ENCODE measurements at places on chromosomes 5 and 9.

DNA sequence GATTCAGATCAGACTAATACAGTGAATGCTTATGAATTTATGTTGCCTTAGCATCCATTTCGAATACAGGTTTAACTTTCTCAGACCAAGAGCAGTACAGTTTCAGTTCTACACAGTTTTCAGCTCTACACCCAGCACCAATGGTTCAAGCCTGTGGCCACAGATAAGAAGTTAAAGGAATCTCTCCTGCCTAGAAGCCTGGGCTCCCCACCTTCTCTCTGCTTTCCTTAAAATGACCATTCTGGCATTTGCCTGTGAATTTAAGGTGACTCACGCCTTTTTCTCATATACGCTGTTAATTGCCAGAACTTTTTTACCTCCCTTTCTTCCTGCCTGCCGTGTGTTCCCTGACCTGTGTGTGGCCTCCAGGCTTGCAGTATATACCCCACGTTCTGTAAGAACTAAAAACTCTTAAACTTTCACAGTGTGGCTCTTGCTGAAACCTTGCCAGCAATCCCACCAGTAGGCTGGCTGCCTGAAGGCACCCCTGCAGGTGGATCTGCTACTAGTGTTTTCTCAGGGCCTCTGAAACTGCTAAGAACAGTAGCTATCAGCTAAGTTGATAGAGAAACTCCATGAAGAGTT is 692.8 kb upstream of the CDH18 start:
- DNase-seq = no peak

GRCh38 chr5:119930490-119930889 is 301.1 kb downstream of the FAM170A start:
- no peak for DNase-seq

DNA sequence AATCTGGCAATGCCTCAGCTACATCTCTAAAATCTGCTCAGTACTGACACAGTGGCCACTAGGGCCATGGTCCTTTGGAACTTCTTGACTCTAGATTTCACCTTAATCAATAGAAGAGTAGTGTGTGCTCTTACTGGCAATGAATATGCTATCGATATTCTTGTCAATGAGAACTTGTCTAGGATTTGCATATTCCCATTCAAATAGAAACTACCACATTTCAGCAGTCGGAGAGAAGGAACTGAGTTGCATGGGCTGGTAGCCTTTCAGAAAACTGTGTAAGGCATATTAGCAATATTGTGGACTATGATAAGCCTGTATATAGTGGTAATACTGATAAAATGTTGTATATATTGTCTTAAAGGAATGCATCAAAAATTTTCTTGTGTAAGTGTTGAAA is 45.3 kb upstream of the NAA35 start:
- DNase-seq = no peak

DNA sequence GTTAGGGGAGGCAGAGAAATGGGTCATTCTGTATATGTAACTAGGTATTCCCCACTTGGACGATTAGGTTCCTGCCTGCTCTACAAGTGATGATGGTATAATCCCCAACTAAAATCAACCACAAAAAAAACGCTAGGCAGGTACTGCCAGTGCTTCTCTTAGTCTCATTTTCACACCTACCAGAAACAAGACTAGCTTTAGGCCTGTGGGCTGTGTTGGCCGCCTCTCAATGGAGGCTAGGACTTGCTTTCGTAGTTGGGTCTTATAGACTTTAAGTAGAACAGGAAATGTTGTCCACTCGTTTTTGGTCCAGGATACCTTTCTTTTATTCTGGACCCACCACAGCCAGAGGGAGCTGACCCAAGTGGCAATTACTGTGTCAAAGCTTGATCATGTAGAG is 111.8 kb downstream of the UNC13B start:
- no peak for DNase-seq

DNA sequence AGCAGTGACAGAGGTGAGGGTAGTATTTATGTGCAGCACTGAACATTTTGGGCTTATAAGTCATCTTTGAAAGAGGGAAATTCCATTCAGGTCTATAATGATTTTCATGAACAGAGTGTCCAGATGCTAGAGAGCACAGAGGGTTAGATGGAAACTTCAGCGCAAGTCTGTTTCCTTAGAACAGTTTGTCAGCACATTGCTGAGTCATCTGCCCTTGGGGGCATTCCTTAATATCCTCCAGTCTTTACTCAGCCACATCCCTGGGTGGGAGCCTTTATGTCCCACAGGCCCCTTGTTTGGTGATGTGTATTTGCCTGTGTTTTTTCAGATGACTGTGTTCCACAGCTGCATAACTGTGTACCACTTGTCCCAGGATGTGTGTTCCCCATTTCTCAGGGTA is 138.5 kb upstream of the S1PR3 start:
- no peak for DNase-seq

GRCh38 chr9:128280084-128280622 is 4.1 kb downstream of the SWI5 start:
- DNase-seq = no peak

GRCh38 chr5:173472784-173473278 is 143.6 kb downstream of the BOD1 start:
- no peak for DNase-seq

- DNase-seq = no peak
Measured at GRCh38 chr5:53543401-53543800, 17.0 kb upstream of the NDUFS4 start.

GRCh38 chr5:83368835-83369234 is 102.7 kb upstream of the VCAN start:
- no peak for DNase-seq

- no peak for DNase-seq
Measured at GRCh38 chr5:26894719-26895263, 143.6 kb downstream of the CDH9 start.

- DNase-seq = no peak
Measured at GRCh38 chr5:60178101-60178500, 284.6 kb upstream of the PDE4D start.

DNA sequence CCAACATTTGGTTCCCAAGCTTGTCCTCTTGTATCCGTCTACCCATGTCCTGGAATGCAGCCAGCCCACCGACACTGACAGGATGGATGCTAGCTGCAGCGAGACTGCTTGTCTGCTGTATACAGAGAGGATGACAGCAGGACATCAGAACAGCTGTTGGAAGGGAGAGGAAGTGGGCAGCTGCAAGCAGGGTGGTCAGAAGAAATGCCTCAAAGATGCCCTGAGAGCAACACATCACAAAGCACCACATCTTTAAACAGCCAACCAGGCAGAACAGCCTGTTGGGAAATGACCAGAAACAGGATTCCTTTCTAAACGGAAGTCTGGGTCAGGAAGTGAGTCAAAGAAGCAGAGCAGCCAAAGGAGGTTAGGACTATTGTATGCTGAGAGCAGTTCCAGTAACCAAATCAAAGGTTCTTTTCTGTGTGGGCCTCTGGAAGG is 219.1 kb downstream of the NDUFS4 start:
- no peak for DNase-seq

DNA sequence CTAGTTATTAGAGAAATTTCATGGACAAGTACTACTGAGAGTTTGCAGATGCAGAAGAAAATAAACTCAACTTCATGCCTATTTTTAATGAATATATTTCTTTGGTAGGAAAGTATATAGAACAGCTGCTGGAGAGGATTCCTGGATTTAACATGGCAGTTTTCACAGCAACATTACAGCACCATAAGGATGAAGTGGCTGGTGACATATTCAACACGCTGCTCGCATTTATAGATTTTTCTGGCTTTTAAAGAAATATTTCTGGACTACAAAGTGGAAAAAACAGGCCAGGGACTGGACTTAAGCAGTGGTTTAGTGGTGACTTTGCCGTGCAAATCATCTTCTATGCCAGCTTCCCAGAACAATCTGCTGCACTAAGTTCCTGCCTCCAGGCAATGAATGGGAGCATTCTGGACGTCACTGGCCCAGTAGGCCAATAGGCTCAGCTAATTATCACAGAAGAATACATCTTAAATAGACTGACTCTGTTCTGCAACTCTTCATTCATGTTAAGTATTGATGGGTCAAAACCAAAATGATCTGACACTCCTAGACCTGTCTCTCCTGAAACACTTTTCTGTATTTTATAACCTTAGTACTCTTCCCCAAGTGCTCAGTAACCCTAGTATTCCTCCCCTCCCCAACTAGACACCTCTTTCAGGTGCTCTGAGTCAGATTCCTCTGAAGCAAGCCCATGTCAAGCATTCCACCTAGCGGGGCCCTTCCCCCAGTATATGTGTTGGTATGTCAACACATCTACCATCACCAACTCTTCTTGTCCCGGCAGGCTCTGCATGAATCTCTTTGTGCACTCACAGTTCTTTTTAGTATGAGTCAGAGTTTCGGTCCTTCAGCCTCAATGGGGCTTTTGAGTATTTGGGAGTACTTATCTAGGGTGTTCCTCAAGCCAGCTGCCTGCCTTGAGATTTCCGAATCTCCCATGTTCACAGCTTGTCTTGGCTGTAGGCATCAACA is 625.5 kb downstream of the CHSY3 start:
- DNase-seq = no peak

GRCh38 chr5:116577064-116577788 is 2.6 kb upstream of the SEMA6A start:
- DNase-seq = no peak

GRCh38 chr5:15993334-15993733 is 186.3 kb downstream of the MARCHF11 start:
- DNase-seq = no peak

GRCh38 chr5:31819926-31820516 is 181.1 kb downstream of the PDZD2 start:
- DNase-seq = no peak

GRCh38 chr9:129334105-129334935 is 156.3 kb upstream of the IER5L start:
- peak; percentile 94 for DNase-seq

- no peak for DNase-seq
Measured at GRCh38 chr9:126295516-126295915, 31.1 kb upstream of the MVB12B start.

GRCh38 chr9:131524665-131525315 is 6.3 kb downstream of the UCK1 start:
- DNase-seq = no peak
